Mammary epithelial cell (primary cell): ENCODE measurements at places on chromosomes 1 and 21. TPM values are rescaled to one million over a fixed set of nuclear protein-coding genes. Genes with fewer than 3 reads are reported as not detected.

DNA sequence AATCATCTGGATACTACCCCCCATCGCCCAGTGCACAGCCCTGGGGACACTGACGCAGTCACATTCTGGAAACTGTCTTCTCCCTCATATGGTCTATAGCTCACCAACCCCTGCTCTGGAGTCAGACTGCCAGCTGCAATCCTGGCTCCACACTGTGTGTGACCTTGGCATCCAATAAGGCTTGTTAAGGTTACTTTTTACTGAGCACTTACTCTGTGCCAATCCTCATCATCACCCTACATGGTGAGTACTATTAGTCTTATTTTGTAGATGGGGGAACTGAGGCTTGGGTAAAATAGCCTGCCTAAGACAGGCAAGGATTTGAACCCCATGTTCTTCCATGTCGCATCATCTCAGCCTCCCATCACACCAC lies 34.9 kb downstream of the AHDC1 start:
- DNase-seq: no peak

- DNase-seq: no peak
These were observed 43.8 kb upstream of the SELENON start for GRCh38 chr1:25756215-25756614.

DNA sequence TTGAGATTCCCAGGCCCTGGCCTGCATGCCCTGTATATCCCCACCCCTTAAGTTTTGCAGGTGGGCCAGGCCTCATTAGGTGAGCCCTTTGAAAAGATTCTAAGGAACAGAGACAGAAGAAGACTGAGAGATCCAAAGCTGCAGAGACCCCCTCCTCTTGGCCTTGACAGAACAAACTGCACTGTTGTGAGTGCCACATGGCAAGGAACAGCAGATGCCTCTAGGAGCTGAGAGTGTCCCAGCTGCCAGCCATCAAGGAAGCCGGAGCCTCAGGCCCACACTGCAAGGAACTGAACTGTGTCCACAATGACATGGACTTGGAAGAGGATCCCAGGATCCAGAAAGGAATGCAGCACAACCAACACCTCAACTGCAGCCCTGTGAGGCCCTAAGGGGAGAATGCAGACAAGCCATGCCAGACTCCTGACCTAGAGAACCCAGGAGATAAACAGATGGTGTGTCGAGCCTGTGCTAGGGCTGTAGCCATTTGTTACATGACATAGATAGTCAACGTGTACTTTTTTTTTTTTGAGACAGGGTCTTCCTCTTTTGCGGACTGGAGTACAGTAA lies 182.7 kb downstream of the AJAP1 start:
- DNase-seq: no peak

GRCh38 chr1:3930301-3931006 lies 30.4 kb upstream of the C1orf174 start:
- no peak for DNase-seq

- DNase-seq: no peak
These were observed 322.9 kb downstream of the SETD4 start for GRCh38 chr21:35737449-35737848.

GRCh38 chr1:219783605-219784235 lies 144.6 kb downstream of the SLC30A10 start:
- no peak for DNase-seq

GRCh38 chr1:55378582-55378981 lies 163.4 kb upstream of the USP24 start:
- DNase-seq: no peak

DNA sequence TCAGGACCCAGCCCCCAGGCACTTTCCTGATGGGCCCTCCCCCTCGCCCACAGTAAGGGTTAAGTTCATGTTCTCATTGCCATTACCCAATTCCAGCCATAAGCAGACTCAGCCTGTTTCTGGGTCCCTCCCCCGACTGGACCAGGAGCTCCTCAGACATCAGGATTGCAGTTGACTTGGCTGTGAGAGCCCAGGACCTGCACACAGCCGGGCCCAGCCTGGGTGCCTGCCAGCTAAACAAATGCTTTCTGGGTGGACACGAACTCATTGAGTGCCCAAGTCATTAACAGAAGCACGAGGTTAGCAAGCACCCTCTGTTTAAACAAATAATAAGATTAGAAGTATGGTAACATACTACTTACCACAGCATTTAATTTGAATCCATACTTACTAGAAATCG lies 147.9 kb upstream of the POU3F1 start:
- no peak for DNase-seq

The RCAN1 gene
- total RNA-seq: 60.7 TPM

The MNDA gene
- total RNA-seq: not detected in 2 replicates

The LHX8 gene
- not detected for total RNA-seq

DNA sequence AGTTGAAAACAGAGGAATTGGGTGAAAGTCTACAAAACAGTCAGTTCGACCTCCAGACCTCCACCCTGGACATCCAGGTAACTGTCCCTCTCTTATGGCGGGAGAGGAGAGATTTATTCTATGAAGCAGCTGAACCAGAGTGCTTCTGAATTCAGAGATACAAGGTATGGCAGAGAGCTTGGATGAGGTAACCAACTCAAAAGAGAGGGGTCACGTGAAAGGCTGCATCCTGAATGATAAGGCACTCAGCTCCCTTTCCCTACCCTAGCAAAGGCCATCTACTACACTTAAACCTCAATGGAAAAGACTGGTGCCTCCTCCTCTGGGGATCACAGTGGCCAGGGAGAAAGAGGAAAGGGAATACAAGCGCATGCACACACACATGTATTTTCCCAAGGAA lies 88.4 kb upstream of the KCNA3 start:
- no peak for DNase-seq

The HCRTR1 gene
- total RNA-seq: not detected

- no peak for DNase-seq
These were observed 53.8 kb upstream of the PPP2R5A start for GRCh38 chr1:212231372-212231771.

- no peak for DNase-seq
These were observed 302.3 kb upstream of the RUNX1 start for GRCh38 chr21:35351434-35351833.

- peak; percentile 78 for DNase-seq
These were observed 17.6 kb downstream of the HSPG2 start for GRCh38 chr1:21919520-21919919.

The CYP4B1 gene
- total RNA-seq: 0.17 TPM

The KCNE2 gene
- not detected in 2 replicates for total RNA-seq

GRCh38 chr21:43775795-43776430 lies at the start of gene CSTB:
Gene CSTB (minus strand): TSS chr21:43776308. CDS start chr21:43776269, 39 bp downstream.
- peak; percentile 63 for DNase-seq

GRCh38 chr1:180031664-180032063 lies 77.1 kb downstream of the CEP350 start:
- no peak for DNase-seq

- peak; percentile 8 for DNase-seq
These were observed 498.1 kb downstream of the LMO4 start for GRCh38 chr1:87826681-87827251.

The NUF2 gene
- 5.2 and 16.5 TPM in 2 replicates for total RNA-seq

- no peak for DNase-seq
These were observed 321.0 kb upstream of the LRRC7 start for GRCh38 chr1:69246710-69247109.

DNA sequence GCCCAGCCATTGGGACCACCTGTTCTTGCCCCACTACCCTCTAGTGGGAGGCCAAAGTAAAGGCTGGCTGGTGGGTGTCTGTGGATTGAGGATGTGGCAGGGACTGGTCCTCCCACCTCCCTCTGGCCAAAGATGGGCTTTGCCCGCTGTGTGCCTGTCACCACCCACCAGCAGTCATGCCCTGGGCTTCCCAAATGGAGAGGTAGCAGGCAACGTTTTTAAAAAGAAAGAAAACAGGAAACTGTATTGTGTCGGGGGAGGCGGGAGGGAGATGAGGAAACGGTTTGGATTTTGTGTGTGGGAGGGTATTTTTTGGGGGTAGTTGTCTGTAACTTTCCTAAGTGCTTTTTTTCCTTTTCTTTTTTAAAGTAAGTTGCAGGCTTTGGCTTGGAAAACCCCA lies 30.1 kb downstream of the SZRD1 start:
- no peak for DNase-seq

DNA sequence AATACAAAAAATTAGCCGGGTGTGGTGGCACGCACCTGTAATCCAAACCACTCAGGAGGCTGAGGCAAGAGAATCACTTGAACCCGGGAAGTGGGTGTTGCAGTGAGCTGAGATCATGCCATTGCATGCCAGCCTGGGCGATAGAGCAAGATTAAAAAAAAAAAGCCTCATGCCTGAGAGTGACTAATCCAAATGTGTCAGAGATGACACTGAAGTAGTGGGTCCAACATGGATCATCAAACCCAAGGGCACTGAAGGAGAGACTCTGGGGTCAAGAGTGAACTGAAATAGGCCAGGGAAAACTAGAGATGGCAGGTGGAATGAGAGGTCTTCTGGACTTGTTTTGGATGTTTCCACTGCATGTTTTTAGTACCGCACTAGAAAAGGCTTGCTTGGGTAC lies 10.2 kb upstream of the CACHD1 start:
- peak; percentile 36 for DNase-seq

DNA sequence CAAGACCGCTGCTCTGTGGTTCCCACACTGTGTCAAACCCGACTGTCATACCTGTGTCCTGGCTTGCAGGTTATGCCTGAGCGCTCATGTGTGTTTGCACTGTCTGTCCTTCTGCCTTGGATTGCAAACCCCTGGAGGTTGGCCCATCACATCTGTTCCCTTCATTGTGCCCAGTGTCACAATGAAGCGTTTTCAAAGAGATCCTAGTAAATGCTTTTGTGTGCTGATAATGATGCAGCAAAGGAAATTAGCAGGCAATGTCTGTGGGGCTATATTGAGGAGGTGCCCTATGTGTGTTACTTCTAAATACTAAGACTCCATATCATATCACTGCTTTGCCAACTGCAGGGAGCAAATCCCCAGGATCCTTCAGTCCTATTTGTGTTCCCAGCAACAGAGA lies 424.4 kb upstream of the NFIA start:
- no peak for DNase-seq

DNA sequence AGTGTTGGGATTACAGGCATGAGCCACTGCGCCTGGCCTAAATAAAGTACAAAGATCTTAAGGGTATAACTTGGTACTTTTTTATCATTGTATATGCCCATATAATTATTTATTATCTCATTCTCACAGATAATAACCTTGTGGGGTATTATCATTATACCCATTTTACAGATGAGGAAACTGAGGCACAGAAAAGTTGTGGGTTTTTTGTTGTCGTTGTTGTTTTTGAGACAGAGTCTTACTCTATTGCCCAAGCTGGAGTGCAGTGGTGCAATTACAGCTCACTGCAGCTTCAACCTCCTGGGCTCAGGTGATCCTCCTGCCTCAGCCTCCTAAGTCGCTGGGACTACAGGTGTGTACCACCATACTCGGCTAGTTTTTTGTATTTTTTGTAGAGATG lies 4.1 kb downstream of the CGN start:
- DNase-seq: no peak

DNA sequence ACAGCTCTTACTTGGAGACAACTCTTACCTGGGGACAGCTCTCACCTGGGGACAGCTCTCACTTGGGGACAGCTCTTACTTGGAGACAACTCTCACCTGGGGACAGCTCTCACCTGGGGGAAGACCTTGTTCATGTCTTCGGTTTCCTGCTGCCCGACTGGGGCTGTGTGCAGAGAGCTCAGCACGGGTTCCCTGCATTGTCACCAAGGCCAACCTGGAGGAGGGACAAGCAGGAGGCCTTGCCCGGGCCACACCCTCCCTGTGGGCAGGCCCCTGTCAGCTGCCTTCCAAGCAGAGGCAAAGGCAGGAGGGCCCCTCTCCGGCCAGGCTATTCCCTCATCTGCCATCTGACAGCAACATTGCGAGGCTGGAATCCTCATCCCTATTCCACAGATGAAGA lies at the start of gene LDLRAD1:
Gene LDLRAD1, minus strand, starts transcription at position 208 of the 400 bp plus-strand sequence. Its CDS starts 74 bp downstream, at position 134.
- DNase-seq: no peak

GRCh38 chr1:201876148-201876818 lies 12.4 kb upstream of the SHISA4 start:
- no peak for DNase-seq

DNA sequence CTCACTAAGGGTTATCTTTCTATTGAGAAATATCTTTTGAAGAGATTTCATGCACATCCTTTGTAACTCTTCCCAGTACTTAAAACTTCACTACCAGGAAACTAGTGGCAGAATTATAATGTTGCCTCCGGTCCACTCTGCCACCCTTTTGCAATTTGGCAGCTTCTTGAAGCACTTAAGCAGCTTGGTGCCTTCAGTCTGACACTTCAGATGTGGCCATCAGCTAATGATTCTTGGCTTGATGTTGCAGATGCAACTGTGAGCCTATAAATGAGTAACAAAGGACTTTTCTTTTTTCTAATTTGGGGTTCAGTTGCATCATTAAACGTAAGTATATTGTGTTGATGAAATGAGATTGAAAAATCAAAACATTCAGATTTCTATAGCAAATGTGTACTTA lies 187.5 kb upstream of the C21orf91 start:
- no peak for DNase-seq

- DNase-seq: no peak
These were observed 83.3 kb downstream of the FNBP1L start for GRCh38 chr1:93531193-93531592.

The TYW3 gene
- 20.5 and 23.2 TPM in 2 replicates for total RNA-seq

The HTR6 gene
- total RNA-seq: not detected in 2 replicates

DNA sequence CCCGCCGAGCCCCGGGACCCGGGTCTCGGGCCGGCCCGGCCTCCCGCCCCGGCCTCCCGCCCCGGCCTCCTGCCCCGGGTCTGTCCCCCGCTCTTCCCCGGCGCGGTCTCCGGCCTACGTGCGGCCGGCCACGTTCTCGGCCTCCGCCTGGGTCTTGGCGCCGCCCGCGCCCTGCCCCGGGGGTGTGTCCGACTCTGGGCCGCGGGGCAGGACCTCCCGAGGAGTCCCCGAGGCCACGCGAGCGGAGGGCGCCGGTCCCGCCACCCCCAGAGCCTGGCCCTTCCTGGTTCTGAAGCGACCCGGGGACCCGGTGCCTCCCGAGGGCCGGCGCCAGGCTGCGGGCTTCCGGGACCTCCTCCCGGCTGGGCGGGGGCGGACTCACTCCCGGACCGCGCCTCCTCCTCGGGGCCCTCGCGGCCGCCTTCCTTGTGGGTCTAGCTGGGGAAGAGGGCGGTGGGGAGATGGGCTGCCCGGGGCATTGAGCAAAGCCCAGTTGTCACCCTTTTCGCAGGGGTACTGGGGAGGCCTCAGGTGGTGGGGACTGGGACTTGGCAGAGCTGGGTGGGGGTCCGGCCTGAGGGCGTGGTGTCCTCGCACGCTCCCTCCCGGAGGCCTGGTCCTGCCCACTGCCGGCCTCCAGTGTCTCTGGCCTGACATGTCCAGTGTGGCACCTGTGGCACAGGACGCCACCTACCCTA lies 558 bp downstream of the PFKL start:
- peak; percentile 60 for DNase-seq

GRCh38 chr1:84833194-84833593 lies 59.8 kb downstream of the LPAR3 start:
- no peak for DNase-seq

DNA sequence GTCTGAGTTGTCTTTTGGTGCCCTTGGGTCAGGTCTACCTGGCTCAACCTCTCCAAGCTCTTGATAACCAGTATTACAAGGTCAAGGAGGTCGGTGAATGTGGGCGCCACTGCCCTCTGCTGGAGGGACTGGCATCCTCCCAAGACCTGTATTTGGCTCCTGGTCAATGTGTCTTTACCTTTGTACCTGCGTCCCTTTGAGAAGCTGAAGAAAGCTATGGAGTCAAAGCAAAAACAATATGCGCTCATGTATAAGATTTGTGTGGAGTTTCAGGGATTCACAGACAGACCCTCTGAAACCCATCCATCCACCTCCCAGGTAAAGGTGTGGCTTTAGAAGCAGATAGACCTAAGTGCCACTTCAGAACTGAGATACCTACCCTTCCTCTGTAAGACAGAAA lies 61.8 kb upstream of the NBL1 start:
- DNase-seq: peak; percentile 42
